ENCODE measurements at places on chromosomes 3 and 15.

GRCh38 chr15:39979606-39980005 lies 45.7 kb downstream of the EIF2AK4 start:
- no peak for DNase-seq

GRCh38 chr3:148204131-148204530 lies 493.6 kb upstream of the AGTR1 start:
- no peak for DNase-seq

- DNase-seq: no peak
Observed at GRCh38 chr3:160622263-160623045, 54.5 kb upstream of the ARL14 start.

GRCh38 chr3:187274977-187275338 lies 16.6 kb downstream of the MASP1 start:
- DNase-seq: peak; percentile 85

GRCh38 chr15:70533931-70534742 lies 229.2 kb downstream of the UACA start:
- no peak for DNase-seq

DNA sequence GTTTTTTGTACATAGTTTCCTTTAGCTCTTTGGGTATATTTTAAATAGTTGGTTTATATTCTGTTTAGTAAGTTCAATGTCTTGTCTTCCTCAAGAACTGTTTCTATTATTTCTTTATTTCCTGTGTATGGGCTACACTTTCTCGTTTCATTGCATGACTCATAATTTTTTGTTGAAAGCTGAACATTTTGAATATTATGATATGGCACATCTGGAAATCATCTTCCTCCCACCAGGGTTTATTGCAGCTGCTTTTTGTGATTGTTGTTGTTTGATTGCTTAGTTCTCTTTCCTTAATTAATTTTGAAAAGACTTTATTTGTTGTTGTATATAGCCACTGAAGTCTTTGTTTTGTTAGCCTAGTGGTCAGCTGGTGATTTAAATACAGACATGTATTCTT lies 43.8 kb downstream of the LSM3 start:
- no peak for DNase-seq

DNA sequence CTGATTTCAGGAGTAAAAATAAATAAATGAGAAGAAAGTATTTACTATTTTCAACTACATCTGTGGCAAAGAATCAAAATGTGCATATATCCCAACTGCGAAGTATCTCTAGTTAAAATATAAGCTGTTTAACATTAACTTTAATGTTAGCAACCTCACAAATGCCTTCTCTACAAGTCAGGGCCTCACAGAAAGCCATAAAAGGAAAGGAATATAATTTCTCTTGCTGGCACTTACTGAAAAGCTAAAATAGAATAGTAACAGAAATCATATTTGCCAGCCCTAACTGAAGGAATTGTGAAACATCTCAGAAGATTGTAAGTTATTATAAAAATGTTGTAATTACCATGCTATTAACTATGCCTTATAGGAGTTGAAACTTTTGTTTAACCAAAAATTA lies 65.1 kb upstream of the MBNL1 start:
- no peak for DNase-seq

DNA sequence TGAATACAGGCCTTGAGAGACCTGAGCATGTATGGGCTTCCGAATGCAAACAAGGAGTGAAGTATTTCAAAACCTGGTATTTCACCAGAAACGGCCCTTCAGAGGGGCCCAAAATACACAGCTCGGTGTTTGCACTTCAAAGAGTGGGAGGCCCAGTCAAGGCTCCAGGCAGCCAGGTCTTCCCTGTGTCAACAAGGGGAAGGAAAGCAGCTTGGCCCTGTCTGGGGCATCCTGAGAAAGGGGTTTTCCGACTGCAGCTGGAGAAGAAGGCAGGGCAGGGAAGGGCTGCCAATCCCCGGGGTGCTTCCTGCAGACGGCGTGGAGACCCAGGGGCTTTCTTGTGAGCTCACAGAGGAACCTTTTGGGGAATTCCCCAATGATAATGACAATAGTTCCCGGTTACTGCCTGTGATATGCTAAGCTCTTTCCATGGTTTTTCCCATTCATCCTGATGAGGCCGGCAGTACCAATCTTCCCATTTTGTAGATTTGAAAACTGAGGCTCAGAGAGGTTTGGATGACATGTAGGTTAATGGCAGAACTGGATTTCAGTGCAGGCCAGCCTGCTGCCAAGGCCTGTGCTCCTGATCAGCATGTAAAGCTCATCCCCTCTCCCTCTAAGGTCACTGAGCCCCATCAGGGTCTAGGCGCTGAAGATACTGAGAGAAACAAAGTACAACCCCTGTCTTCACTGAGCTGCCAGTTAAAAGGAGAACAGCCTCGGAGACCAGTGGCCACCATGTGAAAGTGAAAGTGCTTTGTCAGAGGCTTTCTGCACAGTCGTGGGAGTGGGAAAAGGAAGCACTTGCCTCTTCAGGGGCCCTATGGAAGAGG lies 43.0 kb upstream of the TLE3 start:
- DNase-seq: peak; percentile 75

GRCh38 chr3:183300996-183301562 lies 48.0 kb downstream of the B3GNT5 start:
- DNase-seq: no peak

- DNase-seq: no peak
Observed at GRCh38 chr3:46524008-46524407, 26.2 kb downstream of the RTP3 start.

DNA sequence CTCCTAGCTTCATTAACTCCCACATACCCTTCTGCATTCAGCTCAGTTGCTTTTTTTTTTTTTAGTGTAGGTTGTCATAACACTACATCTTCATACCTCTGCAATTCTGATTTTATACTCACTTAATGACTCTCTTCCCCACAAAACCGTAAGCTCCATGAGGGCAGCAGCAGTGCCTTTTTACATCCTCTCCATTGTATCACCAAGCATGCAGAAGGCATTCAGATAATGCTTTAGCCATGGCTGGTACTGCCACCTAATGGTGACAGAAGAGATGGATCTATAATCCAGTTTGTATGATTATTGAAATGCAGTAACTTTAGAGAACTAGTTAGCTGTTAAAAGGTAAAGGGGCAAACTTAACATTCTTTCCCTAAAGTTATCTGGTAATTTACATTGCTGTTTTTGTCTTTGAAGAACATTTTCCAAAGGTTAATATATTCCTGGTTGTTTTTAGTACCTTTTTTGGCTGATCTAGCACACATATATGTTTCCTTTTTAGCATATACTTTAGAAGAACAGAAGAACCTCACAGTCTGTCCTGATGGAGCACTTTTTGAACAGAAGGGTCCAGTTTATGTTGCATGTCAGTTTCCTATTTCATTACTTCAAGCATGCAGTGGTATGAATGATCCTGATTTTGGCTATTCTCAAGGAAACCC lies 36.8 kb downstream of the ATP1B3 start:
- DNase-seq: peak; percentile 66

GRCh38 chr15:50925281-50925680 lies 16.8 kb downstream of the AP4E1 start:
- no peak for DNase-seq

GRCh38 chr3:184255291-184256039 lies 5.9 kb downstream of the CAMK2N2 start:
- peak; percentile 18 for DNase-seq

GRCh38 chr15:86623236-86623635 lies 543.6 kb downstream of the AGBL1 start:
- no peak for DNase-seq

GRCh38 chr3:60053526-60054265 lies 1003.9 kb upstream of the CFAP20DC start:
- DNase-seq: no peak

- no peak for DNase-seq
Observed at GRCh38 chr3:45497963-45498362, 96.6 kb upstream of the LIMD1 start.

DNA sequence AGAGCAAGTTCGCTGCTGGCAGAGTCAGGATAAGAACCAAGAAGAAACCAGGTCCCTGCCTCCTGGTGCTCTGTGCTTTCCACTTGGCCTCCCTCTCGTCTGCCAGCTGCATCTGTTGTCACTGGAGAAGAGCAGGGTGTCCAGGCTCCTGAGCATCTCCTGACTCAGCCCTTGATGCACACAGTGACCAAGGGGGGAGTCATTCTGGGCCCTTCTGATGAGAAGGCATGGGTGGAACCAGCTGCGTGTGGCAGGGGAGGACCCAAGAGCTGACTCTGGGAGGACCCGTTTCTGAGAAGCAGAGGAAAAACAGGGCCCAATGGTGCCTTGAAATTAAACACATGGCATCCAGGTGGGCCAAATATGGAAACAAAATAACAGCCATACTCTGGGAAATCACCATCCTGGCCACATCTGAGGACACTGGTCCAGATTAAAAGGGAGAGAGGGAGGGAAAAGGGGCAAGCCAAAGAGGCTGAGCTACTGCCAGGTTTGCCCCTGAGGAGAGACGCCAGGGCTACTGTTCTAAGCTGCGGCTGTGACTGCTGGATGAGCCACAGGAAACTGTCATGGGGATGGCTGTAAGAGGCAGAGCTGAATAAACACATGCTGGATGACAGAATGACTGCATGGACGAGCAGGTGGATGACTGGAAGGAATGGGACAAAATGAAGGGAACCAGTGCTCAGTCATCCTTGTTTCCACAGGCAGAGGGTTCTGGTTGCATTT lies 58.1 kb upstream of the CA12 start:
- DNase-seq: no peak

- peak; percentile 33 for DNase-seq
Observed at GRCh38 chr3:193572426-193572908, 17.8 kb upstream of the ATP13A4 start.

GRCh38 chr3:24343084-24343783 lies 151.4 kb downstream of the THRB start:
- DNase-seq: no peak

DNA sequence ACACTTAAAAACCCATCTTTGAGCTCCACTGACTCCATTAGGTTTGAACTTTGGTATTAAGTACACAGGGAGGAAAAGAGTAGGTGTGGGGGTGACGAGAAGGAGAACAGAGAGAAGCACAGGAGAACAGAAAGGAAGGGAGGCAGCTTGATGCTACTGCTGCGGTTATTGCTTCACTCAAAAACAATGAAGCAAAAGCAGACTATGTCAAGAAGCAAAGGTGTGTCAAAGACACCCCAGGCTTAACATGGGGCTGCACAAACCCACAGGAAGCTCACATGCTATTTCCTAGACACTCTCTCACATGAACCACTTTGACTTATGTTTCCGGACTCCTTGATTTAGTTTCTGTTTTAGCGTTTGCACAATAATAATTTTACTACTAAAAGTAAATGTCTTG lies 961.0 kb upstream of the CFAP20DC start:
- DNase-seq: no peak

- peak; percentile 15 for DNase-seq
Observed at GRCh38 chr3:89947337-89947954, 840.0 kb downstream of the EPHA3 start.

GRCh38 chr3:42805141-42805821 lies 991 bp upstream of the HIGD1A start:
- peak; percentile 69 for DNase-seq

- peak; percentile 43 for DNase-seq
Observed at GRCh38 chr3:82633319-82633718, 871.9 kb upstream of the GBE1 start.
